ENCODE measurements at places on chromosomes 5 and 9.

DNA sequence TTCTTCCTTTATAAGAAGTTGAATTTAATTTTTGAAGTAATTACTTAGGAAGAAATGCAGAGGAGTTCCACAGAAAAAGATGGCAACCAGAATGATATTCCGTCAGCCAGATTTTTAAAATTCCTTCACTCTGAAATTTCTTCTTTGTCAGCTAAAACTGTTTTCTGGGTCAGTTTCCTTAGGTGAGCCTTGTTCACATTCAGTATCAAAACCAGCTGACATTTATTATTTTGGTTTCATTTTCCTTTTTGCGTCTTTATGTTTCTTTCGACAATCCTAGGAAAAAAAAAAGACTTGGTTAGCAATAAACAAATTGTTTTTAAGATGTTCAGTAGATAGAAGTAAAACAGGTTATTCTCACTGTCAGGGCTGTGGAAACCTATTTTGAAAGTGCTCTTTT is 4.1 kb upstream of the IARS1 start:
- no peak for DNase-seq

DNA sequence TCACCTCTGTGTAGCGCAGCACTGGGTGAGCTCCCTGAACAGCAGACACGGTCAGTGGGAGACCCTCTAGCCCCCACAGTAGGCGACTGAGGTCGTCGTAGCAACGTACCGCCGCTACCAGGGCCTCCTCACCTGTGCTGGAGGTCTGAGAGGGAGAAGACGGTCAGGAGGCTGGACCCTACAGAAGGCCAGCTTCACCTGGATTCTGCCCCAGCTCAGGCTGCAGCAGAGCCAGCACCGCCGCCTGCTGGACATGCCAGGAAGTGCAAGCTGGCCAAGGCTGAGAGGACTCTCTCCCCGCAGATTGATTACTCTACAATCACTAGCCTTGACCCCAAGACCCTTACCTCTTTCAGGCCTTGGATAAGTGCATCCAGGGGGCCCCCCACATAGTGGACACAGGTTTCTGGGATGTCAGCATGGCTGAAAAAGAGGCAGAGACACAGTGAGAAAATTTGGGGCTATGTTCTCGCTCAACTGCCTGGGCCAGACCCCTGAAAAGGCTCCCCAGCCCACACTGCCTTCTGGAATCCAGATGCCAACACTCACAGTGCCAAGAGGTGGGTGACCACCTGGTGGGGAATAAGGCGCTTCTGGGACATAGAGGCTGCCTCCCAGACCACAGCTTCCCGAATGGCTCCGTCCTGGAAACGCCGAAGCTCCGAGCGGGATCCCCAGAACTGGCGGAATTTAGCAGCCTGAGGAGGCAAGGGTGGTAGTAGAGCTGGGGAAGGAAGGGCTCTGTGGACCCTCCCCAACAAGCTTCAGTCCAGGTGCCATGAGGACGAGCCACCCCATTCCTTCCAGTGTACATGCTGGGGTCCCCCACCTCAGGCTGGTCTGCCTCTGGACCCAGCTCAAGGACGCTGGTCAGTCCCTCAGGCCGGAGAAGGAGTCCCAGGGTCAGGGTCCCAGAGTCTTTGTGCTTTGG is 6.9 kb downstream of the NOL6 start:
- peak; percentile 79 for DNase-seq

DNA sequence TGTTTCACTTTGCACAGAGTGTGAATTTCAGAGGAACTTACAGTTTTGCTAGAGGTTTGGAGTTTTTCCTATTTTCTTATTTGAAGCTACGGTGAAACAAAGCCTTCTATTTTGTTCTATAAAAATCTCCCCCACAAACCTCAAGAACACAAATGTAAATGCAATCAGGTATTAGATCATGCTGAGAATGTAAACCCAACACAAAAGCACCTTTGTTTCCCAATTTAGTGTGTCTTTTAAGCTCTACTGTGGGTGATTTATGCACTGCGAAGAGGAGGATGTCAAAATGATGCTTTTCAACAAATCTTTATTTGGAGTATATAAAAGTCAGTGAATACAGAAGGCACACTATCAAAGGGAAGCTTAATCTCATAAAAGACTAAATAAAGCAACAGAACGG is 4.3 kb upstream of the DRD1 start:
- no peak for DNase-seq

DNA sequence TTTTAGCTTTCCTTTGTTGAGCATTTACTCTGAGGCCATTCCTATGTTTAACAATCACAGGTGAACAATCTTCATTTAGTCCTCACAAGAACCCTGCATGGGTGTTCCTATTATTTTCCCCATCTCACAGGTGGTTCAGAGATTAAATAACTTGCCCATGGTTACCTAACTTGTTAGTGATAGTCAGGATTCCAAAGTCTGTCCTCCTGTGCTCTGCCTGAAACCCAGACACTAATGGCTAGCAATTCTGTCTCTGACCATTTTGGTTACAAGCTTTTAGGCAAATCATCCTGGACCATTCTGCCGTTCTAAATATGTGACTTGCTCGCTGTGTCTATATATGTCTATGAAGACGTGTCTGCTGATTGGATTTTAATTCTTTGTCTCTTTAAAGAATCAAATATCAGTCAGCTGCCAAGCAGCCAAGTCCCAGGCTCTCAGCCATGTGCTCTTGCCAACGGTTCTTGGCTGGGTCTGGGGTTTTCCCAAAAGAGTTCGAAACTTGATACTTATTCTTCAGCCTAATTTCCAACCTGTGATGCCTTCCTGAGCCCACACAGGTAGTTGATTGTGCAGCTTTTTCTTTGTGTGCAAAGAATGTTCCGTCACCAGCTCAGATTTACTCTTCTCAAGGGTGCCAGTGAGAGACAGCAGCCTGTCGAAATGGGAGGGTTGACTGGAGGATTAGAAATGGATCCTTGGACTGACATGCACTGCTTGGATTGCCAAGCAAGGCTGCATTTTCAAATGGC is 121.7 kb downstream of the NREP start:
- DNase-seq: no peak

- no peak for DNase-seq
These were observed 40.8 kb downstream of the SHC3 start for GRCh38 chr9:89137542-89138462.

DNA sequence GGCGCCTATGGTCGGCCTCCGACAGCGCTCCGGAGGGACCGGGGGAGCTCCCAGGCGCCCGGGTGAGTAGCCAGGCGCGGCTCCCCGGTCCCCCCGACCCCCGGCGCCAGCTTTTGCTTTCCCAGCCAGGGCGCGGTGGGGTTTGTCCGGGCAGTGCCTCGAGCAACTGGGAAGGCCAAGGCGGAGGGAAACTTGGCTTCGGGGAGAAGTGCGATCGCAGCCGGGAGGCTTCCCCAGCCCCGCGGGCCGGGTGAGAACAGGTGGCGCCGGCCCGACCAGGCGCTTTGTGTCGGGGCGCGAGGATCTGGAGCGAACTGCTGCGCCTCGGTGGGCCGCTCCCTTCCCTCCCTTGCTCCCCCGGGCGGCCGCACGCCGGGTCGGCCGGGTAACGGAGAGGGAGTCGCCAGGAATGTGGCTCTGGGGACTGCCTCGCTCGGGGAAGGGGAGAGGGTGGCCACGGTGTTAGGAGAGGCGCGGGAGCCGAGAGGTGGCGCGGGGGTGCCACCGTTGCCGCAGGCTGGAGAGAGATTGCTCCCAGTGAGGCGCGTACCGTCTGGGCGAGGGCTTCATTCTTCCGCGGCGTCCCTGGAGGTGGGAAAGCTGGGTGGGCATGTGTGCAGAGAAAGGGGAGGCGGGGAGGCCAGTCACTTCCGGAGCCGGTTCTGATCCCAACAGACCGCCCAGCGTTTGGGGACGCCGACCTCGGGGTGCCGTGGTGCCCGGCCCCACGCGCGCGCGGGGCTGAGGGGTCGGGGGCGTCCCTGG is 561 bp downstream of the DAPK1 start:
- no peak for DNase-seq

GRCh38 chr5:127801751-127802476 is 98.7 kb downstream of the CCDC192 start:
- no peak for DNase-seq

- DNase-seq: no peak
These were observed 22.1 kb downstream of the JADE2 start for GRCh38 chr5:134547579-134547978.

GRCh38 chr9:38010918-38011704 is 57.9 kb downstream of the SHB start:
- no peak for DNase-seq
